ENCODE measurements at places on chromosomes 1 and 21. TPM values are rescaled to one million over a fixed set of nuclear protein-coding genes. Genes with fewer than 3 reads are reported as not detected.

The AMPD1 gene
- not detected for total RNA-seq

DNA sequence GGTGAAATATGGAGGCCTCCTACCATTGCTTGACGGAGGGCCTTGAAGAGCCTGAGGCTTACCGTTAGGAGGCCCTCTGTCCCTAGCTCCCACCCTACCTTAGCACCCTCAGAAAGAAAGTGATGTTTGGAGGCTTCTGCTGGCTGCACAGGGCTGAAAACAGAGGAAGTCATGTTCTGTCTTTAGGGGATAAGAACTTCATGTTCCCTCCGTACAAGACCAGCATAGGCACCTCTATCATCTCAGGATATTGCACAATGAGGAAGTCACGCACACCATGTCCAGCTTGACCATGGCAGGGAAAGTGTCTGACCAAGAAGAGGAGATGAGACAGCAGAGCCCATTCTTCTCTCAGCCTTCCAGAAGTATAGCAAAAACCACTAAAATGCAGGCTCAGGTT lies 13.8 kb downstream of the ADORA3 start:
- DNase-seq, result no peak

The LENEP gene
- 0.48 TPM for total RNA-seq

DNA sequence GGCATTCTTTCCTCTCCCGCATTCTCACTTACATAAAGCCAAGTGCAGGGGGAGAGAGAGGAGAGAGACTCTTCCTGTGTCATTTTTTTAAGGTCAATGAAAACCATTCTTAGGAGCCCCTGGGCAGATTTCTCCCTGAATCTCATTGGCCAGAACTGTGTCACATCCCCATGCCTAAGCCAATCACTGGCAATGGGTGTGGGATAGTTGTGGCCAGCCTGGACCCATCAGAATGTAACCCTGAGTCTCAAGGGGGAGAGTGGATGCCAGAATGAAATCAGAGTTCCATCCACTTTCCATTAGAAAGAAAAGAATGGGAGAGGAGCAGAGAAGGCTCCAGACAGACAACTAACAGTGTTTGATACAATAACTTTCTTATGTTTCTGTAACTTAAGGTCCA lies 31.2 kb upstream of the COQ8A start:
- DNase-seq, result no peak

The PGBD5 gene
- total RNA-seq, result 0.03 TPM

DNA sequence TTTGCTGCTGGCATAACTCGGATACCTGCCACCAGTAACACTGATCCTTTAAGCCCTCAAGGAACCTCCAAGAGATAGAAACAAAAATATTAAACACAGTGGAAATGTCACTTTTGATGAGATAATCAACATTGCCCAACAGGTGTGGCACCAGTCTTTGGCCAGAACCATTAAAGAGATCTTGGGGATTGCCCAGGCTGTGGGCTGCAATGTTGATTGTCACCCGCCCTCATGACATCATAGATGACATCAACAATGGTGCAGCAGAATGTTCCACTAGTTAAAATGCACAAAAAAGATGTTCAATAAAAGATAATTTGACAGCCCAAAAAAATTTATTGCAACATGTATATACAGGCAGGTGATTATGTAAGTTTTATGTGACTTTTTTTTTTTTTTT lies 20.2 kb upstream of the ZMYM1 start:
- DNase-seq, result no peak

DNA sequence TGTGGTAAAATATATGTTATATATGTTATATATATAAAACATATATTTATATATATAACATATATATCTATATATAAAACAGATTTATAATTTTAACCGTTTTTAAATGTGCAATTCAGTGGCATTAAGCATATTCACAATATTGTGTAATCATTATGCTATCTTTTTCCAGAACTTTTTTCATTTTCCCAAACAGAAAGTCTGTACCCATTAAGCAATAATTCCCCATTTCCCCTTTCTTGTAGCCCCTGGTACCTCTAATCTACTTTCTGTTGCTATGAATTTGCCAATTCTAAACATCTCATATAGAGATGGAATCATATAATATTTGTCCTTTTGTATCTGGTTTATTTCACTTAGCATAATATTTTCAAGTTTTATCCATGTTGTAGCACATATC lies 10.7 kb upstream of the ARHGEF11 start:
- DNase-seq, result no peak

DNA sequence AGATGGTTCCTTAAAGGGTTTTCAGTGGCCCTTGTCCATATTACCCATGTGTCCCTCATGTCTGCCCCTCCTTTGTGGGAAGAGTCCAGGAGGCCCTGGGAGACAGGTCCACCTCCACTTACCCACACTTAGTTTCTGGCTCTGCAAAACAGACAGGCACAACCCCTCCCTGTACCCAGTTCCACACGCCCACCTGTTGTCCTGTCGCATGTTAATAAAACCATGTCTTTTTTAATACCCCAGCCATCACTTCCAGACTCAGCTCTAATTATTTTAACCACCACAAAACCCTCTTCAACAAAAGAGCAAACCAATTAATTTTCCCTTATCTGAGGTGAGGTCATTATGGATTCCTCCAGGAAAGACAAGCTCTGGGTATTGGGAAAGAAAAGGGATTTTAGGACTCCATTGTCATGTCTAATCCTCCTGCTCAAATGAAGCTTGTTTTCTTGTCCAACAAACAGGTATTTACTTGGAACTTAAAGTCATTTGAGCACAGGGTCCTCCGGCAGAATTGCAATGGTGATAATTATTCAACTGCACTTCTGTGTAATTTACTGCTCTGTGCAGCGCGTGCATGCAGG lies 68.9 kb downstream of the CCDC185 start:
- DNase-seq, result no peak

- DNase-seq, result no peak
Measured at GRCh38 chr1:11738783-11739182, 2.8 kb downstream of the AGTRAP start.

DNA sequence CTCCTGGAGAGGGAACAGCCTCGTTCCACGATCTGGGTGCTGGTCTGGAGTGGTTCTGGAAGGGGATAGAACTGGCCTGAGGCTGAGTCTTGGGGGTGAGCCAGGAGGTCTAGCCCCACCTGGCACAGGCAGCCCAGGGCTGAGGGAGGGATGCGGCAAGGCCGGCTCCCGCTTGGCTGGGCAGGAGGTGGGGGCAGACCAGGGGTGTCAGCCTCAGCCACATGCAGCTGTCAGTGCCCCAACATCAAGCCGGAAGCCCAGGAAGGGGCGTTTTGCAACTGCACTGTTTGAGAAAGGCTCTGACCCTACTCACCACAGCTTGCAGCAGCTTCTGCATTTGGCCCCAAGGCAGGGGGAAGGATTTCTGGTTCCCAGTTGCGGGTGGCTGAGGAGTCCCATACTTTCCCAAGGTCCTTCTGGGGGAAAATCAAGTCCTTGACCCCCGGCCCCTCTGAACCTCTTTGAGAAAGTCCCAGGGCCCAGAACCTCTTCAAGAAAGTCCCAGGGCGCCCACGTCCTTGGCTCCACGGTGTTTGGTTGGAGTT lies 2.0 kb downstream of the EFHD2 start:
- DNase-seq, result peak; percentile 87

DNA sequence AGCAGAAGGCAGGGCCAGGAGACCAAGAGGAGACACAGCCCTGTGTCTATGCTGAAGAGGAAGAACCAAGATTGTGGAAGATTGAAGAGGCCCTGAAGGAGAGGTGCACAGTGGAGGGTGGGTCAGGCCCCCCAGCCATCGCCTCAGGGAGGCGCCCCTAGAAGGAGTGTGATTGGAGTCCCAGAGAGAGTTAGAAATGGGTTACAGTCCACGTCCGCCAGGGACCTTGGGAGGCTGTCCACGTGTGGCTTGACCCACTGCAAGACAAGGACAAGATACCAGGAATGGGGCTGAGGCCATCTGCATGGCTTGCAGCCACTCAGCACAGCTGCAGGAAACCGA lies 375.1 kb downstream of the NPHP4 start:
- DNase-seq, result no peak

The SYT11 gene
- 29.3 TPM for total RNA-seq

DNA sequence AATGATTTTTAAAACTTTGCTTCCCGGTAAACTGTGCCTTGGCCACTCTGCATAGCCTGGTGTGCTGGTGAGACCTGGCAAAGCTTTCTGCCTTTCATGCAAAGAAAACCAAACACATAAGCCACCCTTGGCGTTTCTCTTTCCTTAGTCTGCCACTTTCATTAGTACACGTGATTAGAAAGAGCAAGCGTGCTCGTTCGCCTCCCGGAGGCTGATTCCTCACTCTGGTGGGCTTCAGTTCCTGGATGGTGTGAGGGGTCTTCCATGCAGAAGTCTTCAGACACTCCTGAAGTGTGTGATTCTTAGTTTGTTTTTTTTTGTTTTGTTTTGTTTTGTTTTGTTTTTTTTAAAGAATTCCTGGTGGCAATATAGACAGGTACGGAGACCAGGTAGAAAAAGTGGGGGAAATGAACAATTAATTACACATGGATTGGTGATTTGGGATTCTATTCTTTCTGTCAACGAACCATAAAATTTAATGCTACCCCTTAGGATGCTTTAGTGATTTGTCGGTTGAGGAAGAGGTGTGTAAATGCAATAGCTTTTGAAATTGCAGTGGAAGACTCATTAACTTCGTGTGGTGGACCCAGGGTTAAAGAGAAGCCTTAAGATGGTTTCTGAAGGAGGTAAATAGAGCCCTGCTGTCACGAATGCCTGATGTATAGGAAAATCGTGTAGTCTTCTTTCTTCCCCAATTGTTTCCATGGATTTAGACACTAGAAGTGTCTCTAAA lies 2.1 kb downstream of the GALNT2 start:
- DNase-seq, result no peak

- no peak for DNase-seq
Measured at GRCh38 chr1:65434255-65434654, 13.8 kb downstream of the LEPR start.

The B3GALT2 gene
- not detected for total RNA-seq
